Renal cortex interstitium (tissue), 15 donors: ENCODE measurements at places on chromosomes 1 and 21. TPM values are rescaled to one million over a fixed set of nuclear protein-coding genes. Genes with fewer than 3 reads are reported as not detected.

The TDRD5 gene
- polyA plus RNA-seq, result 3.2 TPM

The TADA1 gene
- 23.3 TPM for polyA plus RNA-seq

The CDC7 gene
- polyA plus RNA-seq, result 25.5 TPM

The AQP10 gene
- polyA plus RNA-seq, result 0.09 TPM

The HSPA6 gene
- 1.3 TPM for polyA plus RNA-seq

The ATP1A2 gene
- polyA plus RNA-seq, result 4.9 TPM

The GJA9 gene
- 0.50 TPM for polyA plus RNA-seq

The FCRL4 gene
- polyA plus RNA-seq, result not detected

The LINGO4 gene
- polyA plus RNA-seq, result 0.03 TPM

The PKLR gene
- 7.5 TPM for polyA plus RNA-seq

The TNFRSF9 gene
- 0.14 TPM for polyA plus RNA-seq

The ROR1 gene
- polyA plus RNA-seq, result 32.8 TPM

The TGFB2 gene
- 13.9 TPM for polyA plus RNA-seq

The CLCA4 gene
- not detected for polyA plus RNA-seq

The OR10J1 gene
- polyA plus RNA-seq, result 0.08 TPM

The C1QTNF12 gene
- polyA plus RNA-seq, result 17.4 TPM

The C1orf94 gene
- not detected for polyA plus RNA-seq

The CORT gene
- 1.3 TPM for polyA plus RNA-seq

The TRIM67 gene
- polyA plus RNA-seq, result 0.05 TPM
